ENCODE measurements at places on chromosomes 2 and 18. TPM values are rescaled to one million over a fixed set of nuclear protein-coding genes. Genes with fewer than 3 reads are reported as not detected.

DNA sequence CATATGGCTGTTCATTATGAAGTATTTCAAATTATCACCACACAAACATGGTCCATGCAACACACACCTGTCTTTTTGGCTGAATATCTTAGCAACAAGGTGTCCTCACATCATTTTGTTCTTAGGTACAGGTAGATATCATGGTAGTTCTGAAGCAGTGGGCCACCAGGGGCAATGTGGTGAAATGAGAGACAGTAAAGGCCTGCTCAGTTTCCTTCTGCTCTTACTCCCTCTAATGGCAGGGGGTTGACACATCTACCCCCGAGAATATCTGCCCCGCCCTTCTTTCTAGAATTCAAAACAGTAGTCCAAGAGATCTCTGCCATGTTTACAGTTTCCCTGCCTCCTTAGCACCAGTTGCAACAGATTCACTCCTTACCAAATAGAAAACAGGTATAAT, 147.0 kb upstream of the KLHL14 start:
- peak; percentile 71 for DNase-seq

DNA sequence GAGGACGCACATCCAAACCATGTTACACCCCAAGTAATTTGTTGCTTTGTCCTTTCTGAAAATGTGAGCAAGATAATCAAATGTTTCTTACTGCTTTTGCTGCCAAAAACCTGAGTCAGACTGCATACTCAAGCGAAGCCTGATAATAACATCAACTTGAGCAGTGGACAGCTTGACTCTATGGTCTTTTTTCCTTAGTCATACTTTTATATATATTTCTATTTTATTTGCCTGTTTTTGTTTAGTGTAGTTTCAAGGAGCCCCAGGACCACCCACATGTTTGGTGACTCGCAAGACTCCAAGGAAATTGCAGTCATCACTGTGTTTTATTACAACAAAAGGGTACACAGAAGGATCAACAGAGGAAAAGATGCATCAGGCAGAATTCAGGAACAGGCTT, 688.4 kb upstream of the PIK3C3 start:
- no peak for DNase-seq

DNA sequence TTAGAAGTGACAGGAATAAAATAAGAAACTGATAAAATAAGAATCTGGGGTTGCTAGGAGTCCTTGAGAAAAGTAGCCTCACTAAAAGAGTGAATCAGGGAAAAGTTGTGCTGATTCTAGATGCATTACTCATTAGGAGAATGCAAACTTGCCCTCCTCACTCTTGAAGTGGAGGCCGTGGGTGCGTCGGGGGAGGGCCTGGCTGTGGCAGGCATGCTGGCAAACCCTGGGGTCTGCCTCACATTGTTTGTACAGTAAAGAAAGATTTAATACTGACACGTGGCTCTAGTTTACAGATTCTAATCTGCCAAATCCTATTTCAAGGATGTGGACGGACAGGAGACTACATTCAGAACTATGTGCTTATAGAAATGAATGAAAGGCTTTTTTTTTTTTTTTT, 41.9 kb downstream of the TANC1 start:
- DNase-seq = no peak

DNA sequence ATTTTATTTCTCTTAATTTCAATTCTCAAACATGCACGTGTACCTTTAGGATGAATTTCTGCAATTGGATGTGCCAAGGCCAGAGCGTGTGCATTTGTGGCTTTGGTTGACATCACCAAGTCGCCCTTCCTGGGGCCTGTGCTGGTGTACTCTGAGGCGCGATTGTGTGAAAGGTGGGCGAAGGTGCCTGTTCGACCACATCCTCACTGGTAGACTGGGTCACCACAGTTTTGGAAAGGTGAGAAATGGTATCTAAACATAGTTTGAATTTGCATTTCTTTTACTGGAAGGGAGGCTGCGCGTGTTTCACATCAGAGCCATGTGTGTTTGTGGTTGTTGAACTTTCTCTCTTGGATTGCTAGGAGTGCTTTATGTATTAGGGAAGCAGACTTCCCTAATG, 89.8 kb downstream of the LDLRAD4 start:
- no peak for DNase-seq

GRCh38 chr18:77948567-77948966, 698.9 kb downstream of the GALR1 start:
- DNase-seq = no peak

- DNase-seq = no peak
Observed at GRCh38 chr2:160431441-160431840, 62.2 kb downstream of the RBMS1 start.

DNA sequence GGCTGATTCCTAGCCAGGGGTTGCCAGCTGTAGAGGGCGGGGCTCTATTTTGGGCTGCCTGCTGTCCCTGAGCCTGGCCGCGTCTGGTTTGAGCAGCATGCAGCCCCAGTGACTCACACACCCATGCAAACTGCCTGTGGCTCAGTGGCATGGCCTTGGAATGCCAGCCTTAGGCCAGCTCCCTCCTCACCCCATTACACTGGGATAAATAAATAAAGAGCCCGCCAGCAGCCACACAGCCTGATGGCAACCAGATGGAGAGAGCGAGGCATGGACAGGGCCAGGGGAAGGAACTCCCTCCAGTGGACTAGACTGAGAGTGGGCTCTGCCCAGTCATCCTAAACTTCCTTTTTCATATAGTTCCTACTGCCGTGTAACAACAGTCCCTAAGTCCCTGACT, 18.3 kb downstream of the NHEJ1 start:
- no peak for DNase-seq

DNA sequence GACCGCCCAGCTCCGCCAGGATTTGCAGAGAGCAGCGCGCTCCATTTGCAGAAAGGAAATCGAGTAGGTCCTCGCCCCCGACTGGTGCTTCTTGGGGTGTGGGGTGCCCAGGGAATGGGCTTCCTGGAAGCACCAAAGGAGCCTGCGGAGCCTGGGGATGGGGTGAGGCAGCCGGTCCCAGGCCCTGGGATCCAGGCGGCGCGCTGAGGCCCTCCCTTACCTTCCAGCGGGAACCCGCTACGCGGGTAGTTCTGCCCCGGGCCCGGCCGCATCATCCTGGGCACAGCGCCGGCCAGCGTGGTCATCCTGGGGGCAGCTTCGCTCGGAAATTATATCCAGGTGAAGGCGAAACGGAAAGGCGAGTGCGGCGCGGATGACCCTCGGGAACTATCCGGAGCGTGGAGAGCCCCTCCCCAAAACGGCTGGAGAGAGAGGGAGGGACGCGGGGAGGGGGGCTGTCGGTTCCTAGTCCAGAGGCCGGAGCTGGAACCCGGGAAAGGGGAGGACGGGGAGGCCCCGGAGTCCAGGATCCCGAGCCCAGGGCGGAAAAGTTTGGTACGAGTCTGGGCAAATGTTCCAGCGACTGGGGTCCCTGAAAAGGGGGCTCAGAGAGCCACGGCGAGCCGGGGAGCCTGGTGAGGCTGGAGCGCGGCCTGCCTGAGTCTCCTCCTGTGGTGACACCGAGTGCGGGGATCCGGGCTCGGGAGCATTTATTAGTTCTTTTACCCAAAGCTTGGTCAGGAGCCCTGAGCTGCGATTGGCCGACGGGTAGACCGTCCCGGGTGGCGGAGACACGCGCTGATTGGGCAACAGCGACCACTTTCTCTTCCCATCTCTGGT, at the start of gene PAX3:
Gene PAX3 (minus strand): TSS at position 688 of the 840 bp plus-strand sequence. CDS start 383 bp downstream, at position 305.
- DNase-seq = no peak

- peak; percentile 82 for DNase-seq
Observed at GRCh38 chr2:133561045-133561852, 7.0 kb downstream of the NCKAP5 start.

DNA sequence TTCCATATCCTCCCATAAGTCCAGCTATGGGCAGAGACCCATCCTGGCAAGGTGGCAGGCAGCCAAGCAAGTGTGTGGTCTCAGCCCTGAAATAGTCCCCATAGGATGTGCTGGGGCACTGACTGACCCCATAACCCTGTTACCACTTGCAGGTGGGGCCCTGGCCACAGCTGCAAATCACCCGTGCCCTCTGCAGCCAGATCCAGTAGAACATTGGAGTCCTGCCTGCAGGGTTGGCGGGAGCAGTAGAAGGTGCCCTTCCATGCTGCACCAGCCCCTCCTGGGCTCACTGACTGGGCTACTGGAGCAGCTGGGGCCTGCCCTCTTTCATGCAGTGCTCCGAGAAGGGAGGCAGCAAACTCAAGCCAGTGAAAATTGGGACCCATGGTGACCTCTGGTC, 112.6 kb upstream of the MCFD2 start:
- DNase-seq = no peak

DNA sequence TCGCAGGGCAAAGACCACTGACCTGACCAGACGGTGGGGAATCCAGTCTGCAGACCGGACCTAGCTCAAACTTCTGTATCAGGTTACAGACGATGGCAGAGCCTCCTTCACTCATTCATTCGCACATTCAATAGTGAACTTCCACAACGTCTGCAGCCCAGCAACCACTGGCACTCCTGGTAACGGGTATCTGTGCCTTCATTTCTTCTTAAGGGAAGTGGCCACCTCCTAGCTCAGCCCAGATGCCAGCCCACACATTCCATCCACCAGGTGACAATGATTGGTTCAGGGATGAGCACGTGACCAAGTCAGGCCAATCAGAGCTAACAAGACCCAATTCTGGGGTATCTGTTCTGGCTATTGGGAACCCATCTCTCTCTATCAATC, 15.9 kb upstream of the ARMC9 start:
- no peak for DNase-seq

DNA sequence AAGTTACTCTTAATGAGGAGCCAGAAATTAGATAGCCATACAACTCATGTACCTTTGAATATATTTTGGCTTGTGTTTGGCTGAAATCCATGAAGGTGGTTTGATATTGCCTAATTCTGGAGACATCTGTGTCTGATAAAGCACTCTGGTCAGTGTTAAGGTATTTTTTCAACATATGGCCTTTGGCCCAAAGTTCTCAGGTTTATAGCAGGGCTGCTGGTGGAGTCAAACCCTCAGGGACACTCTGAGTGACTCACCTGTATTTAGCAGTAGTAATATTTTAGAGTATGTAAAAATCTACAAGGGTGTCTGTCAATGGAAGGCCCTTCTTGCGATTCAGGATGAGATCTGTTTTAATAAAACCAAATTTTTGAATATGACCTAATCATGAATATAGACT, 666.5 kb downstream of the SLC4A3 start:
- DNase-seq = no peak

DNA sequence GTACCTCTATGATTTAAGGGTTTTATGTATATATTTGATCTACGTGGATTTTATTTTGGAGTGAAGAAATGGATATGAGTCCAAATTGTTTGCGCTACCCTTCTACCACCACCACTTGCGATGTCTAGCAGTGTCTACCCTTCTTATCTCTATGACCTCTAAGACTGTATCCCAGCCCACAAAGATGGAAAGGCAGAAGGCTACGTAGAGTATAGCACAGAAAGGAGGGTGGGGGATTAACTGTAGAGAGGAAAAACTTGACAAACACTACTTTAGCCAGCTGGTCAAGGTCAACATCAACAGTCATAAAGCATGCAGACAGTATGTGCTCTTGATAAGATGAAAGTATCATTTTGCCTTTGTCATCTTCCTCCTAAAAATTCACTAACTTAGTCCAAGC, 14.4 kb downstream of the ITSN2 start:
- DNase-seq = no peak

- DNase-seq = no peak
Observed at GRCh38 chr2:128789776-128790455, 471.2 kb upstream of the HS6ST1 start.

- DNase-seq = no peak
Observed at GRCh38 chr18:51137891-51138290, 59.6 kb downstream of the MEX3C start.

DNA sequence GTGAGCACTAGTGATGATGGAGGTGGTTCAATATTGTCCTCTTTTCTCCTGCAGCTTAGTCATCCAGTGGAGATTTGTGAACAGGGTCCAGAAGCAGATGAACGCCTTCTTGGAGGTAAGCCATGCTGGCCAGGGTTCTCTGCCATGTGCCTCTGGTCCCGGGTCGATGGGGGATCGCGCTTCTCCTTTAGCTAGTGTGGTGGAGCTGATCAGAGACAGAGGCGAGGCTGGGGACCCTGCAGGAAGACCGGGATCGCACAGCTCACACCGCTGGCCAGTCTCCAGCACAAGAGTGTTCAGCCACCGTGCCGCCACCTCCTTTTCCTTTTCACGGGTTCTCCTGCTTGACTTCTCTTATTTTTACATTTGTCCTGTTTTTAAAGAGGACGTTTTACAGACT, 243.4 kb downstream of the ALPK2 start:
- DNase-seq = no peak

- DNase-seq = peak; percentile 26
Observed at GRCh38 chr2:42098571-42099437, 51.0 kb downstream of the PKDCC start.

DNA sequence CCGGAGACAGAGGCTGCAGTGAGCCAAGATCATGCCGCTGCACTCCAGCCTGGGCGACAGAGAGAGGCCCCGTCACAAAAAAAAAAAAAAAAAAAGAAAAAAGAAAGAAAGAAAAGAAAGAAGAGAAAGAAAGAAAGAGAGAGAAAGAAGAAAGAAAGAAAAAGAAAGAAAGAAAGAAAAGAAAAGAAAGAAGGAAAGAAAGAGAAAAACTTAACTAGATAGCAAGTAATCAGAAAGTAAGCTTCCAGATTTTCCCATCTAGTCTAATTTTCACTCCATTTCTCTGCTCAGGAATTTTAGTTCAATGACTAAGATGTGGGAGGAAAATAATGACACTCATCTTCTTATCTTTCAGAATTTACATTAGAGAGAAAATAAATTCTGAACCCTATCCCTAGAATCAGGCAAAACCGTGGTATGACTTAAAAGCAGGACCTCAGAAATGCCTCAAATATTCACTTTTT, 2.4 kb downstream of the GFPT1 start:
- no peak for DNase-seq

- no peak for DNase-seq
Observed at GRCh38 chr18:21146016-21146415, 34.4 kb upstream of the ROCK1 start.

DNA sequence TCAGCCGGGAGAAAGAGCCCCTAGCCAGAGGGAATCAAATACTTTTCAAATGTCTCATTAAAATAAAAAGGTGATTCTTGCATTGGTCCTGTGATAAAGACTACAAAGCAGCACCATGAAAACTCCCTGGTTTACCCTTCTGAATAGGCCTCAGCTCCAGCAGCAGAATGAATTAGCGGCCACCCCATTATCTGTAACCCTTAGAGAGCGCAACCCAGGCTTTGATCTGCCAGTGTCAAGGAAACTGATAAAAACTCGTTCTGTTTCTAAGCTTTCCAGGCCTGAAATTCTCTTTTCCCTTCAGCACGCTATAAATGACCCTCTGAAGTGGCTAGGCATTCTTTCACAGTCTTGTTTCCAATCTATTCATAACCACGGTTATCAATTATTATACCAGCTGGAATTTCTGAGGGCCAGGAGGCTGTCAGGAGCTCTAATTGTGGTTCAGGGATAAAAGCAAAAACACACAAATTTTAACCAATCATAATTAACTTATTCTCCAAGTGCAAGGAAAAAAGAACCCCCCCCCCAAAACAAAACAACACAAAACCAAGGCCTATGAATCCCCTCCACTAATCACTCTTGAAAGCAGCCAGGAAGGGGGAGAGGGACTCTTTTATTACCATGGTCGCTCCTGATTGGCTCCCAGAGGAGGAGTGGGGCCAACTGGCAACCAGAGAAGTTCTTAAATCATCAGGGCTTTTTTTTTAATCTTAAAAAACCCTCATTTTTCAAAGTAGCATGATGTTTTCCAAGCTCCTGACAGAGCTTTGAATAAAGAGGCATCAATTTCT, 258.9 kb downstream of the CYRIA start:
- DNase-seq = no peak

Gene MYCN
- 9.5 TPM for total RNA-seq

Gene CCDC178
- total RNA-seq = not detected

Gene SCYGR4
- total RNA-seq = not detected

Gene WDR54
- 32.3 TPM for total RNA-seq

Gene DAPL1
- total RNA-seq = not detected

Gene LDAH
- total RNA-seq = 15.0 TPM

Gene CNGA3
- not detected for total RNA-seq

Gene ERBB4
- total RNA-seq = under 0.01 TPM

Gene TRAK2
- total RNA-seq = 26.8 TPM

Gene GKN1
- not detected for total RNA-seq
